Suppressor macrophage treated with lipopolysaccharide for 1 hour (primary cell): ENCODE measurements at places on chromosomes 6 and 20.

GRCh38 chr20:37223053-37223452, 38.6 kb downstream of the GHRH start:
- DNase-seq, result peak; percentile 89

DNA sequence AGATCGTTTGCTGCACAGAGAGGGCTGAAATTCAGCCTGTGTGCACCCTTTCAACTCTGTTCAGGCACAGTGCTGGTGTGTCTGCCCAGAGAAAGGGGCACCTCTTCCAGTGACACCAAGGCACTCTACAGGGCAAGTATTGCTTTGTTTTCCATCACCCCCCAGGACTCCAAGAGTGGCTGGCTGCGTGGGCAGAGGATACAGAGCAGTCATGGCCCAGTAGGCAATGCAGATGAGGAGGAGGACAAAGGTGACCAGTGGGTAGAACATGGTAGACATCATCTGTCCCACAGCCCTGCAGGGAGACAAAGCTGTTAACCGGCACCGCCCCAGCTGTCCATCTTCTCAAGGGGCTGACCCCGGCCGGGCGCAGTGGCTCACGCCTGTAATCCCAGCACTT, 6.7 kb upstream of the NEU1 start:
- no peak for DNase-seq

GRCh38 chr6:15593798-15594197, 69.0 kb downstream of the DTNBP1 start:
- no peak for DNase-seq

- DNase-seq, result no peak
These were observed 3.1 kb downstream of the HS3ST5 start for GRCh38 chr6:114339706-114340105.

DNA sequence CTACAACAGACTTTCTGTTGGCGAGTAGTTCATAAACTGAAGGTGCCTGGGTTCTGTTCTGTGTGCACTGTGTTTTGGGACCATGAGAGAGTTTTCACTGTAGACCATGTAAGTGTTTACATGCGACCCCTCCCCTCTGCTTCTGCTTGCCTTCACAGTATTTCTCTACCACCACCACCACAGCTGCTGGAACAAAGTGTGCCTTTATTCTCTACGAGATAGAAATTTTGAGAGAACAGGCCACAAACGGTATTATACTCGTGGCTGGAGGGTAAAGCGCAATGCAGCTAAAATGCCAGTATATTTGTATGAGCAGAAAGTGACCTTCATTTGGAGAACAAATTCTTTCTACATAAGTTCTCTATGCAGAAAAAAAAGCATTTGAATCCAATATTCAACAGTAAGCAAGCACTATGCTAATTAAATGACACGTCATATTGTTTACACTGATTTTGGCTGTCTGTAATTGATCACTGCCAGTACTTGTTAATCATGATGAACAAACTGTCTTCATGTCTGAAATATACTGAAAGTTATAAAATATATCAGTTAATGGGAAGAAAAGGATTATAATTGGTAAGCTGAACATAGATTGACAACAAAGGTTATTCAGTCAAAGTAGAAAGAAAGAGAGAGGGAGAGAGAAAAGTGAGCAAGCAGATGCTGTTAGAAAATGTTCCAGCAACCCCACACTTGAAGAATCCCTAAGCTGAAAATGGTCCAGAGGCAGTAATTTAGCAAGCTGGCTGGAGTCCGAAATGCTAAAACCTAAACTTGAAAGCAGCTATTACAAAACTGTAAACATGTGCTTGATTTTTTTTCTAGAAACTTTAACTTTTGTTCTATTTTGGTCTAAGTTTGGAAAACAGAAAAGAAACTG, 8.8 kb downstream of the CLDN20 start:
- no peak for DNase-seq

DNA sequence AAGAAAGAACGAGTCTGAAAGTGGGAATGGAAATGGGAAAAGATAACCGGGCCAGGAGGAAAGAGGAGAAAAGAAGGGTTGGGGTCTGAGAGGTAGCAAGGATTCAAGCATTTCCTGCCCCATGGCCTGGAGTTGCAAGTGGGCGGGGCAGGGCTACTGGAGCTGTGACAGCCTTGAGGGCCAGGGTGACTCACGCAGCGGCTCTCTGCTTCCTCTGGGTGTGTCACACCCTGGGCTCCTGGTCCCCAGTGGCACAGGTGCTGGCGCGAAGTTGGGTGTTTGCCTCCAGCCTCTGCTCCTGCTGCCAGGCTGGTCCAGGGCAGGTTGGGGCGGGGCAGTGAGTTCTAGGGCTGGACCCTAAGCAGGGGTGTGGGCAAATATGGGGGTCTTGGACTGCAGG, 3.3 kb upstream of the ULBP3 start:
- DNase-seq, result peak; percentile 75

DNA sequence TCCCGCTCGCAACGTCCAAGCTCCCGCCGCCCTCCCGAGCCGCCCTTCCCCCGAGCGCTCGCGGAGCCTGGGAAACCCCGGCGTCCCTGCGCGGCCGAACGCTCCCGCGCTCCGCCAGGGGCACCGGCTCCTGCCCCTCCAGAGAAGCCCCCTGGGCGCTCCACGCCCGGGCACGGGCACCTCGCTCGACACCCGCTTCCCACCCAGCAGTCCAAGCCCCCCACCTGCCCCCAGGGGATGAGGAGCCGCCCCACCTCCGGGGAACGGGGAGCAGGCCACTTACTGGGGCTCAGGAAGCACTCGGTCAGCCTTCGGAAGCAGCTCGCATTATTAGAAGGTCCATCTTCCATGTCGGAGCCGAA, 1.4 kb downstream of the PDE10A start:
- DNase-seq, result no peak

GRCh38 chr6:50714487-50715379, 1.4 kb downstream of the TFAP2D start:
- DNase-seq, result no peak

GRCh38 chr20:14761903-14762302, 424.5 kb upstream of the FLRT3 start:
- no peak for DNase-seq

GRCh38 chr6:63923139-63923739, 287.6 kb downstream of the PHF3 start:
- DNase-seq, result peak; percentile 24

DNA sequence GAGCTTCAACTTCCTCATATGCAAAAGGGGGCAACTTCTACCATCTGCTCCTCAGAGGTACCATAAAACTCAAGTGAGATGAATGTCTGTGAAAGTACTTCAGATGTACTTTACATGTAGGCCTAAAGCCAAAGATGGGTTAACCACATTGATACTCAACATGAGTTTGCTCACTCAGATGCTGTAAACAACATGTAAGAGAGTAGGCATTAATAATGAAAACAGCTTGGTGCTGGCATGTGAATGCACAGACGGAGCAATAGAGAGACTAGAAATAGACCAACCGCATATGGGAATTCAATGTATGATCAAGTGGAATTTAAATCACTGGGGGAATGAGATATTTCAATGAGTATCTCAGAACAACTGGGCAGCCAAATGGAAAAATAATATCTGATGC, 143.8 kb upstream of the CDYL start:
- no peak for DNase-seq

- DNase-seq, result no peak
These were observed 80.6 kb downstream of the F13A1 start for GRCh38 chr6:6239598-6240581.
